ENCODE measurements at places on chromosomes 12 and 14. TPM values are rescaled to one million over a fixed set of nuclear protein-coding genes. Genes with fewer than 3 reads are reported as not detected.

The LRRC43 gene
- total RNA-seq, result 1.6 TPM

The WIF1 gene
- total RNA-seq, result 0.26 TPM

The LRTM2 gene
- not detected for total RNA-seq

The ALX1 gene
- not detected for total RNA-seq

The SLC11A2 gene
- 62.2 TPM for total RNA-seq

The SYCP3 gene
- total RNA-seq, result 0.34 TPM

The ABCD4 gene
- total RNA-seq, result 25.2 TPM

The PCBP2 gene
- total RNA-seq, result 221 TPM

The PMEL gene
- total RNA-seq, result 1.3 TPM

The NOXRED1 gene
- 0.32 TPM for total RNA-seq

The IL31 gene
- total RNA-seq, result not detected

The MLXIP gene
- total RNA-seq, result 10.4 TPM

The ENTPD5 gene
- 6.5 TPM for total RNA-seq

The PIK3C2G gene
- total RNA-seq, result not detected

The LTB4R2 gene
- 2.7 TPM for total RNA-seq

The NTN4 gene
- total RNA-seq, result 48.6 TPM

The LRRC10 gene
- not detected for total RNA-seq

The SLC16A7 gene
- 48.9 TPM for total RNA-seq

The GPR162 gene
- 5.8 TPM for total RNA-seq

The KRT4 gene
- 0.34 TPM for total RNA-seq

The KRT82 gene
- total RNA-seq, result not detected

The ACOT4 gene
- total RNA-seq, result 0.32 TPM

The SERPINA1 gene
- total RNA-seq, result 0.16 TPM

The SMIM41 gene
- total RNA-seq, result 2.0 TPM

The PCNX4 gene
- total RNA-seq, result 47.6 TPM

The SIRT4 gene
- 2.7 TPM for total RNA-seq

The RPS26 gene
- 144 TPM for total RNA-seq
